NAMALWA (cell line): ENCODE measurements at places on chromosomes 4 and X.

DNA sequence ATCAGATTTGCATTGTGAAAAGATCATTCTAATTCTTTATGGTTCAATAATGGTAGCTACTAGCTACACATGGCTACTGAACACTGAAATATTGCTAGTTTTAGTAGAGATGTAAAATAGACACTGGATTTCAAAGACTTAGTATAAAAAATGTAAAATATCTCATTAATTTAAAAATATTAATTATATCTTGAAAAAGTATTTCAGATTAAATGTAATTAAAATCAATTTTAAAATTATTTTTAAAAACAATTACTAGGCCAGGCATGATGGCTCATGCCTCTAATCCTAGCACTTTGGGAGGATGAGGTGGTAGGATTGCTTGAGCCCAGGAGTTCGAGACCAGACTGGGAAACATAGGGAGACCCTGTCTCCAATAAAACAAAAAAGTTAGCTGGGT is 20.4 kb upstream of the TLR2 start:
- DNase-seq, result no peak

DNA sequence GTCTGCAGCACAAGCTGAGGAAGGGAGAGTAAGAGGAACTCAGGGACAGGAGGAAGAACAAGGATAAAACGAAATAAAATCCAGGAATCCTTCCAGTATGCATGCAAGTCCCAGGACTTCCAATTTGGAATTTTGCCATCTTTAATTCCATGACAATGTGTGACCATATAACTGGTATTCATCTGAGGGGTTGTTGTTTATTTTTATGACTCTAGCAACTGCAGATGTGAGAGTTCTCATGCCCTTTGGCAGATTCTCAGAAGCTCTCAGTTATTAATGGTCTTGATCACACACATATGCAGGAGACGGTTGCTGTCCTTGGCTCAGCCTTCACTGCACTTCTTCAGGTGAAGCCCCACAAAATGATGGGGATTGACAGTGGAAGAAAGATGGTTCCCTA is 148.2 kb downstream of the SMIM20 start:
- DNase-seq, result no peak

GRCh38 chrX:39574178-39574577 is 523.6 kb downstream of the BCOR start:
- peak; percentile 10 for DNase-seq

DNA sequence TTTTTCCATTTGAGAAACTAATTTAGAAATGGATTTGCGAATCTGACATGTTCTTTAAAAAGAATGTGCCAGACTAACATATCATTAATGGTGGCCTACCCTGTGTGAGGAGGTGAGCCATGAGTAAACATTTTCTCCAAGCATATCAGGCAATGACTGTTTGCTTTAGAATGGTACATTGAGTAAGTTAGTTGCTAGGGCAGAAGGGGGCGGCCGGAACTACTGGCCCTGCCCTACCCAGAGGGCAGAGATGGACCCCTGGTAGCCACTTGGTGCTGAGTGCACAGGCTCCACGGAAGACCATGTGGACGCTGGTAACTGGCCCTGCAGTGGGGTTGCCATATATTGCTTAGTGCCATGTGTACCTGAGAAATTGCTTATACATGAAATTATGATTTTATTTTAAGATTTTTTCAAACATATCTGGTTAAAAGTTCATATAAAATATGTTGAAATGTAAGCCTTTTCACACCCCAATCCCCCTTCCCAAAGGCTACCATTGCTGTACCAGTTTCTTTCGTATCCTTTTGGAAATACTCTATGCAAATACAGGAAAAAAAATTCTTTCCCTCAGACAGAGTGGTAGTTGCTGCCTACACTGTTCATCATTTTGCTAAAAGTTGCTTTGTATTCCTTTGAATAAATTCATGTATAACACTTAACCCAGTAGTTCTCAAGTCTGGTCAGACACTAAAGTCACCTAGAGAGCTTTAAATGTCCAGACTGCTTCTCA is 8.8 kb downstream of the FNIP2 start:
- DNase-seq, result no peak

DNA sequence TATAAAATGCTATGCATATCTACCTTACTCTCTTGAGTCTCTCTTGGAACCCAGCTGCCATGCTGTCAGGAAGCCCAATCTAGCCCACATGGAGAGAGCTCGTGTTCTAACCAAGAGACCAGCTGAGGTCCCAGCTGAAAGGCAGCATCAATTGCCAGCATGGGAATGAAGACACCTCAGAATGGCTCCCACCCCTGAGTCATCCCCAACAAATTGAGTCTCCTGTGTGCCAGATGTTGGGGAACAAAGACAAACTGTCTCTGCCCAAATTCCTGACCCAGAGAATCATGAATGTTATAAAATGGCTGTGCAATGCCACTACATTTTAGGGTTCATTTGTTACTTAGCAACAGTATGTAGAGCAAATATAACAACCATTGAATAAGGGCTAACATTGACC is 105.2 kb upstream of the STX18 start:
- DNase-seq, result no peak

GRCh38 chr4:131441004-131441688 is 1707.9 kb upstream of the PCDH10 start:
- DNase-seq, result no peak

GRCh38 chr4:84937381-84937977 is 29.0 kb downstream of the WDFY3 start:
- no peak for DNase-seq

GRCh38 chr4:55927803-55928437 is 20.8 kb upstream of the CEP135 start:
- DNase-seq, result no peak

DNA sequence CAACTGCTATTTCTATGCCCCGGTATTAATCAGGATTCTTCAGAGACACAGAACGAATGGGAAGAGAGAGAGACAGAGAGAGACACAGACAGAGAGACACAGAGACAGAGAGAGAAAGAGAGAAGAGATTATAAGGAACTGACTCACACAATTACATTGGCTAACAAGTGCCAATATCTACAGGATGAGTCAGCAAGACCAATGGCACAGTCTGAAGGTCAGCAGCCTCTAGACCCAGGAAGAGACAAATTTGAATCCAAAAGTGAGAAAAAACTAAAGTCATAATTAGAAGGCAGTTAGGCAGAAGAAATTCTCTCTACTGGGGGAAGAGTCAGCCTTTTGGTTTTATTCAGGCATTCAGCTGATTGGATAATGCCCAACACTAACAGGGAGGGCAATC is 187.3 kb downstream of the MAB21L2 start:
- no peak for DNase-seq

DNA sequence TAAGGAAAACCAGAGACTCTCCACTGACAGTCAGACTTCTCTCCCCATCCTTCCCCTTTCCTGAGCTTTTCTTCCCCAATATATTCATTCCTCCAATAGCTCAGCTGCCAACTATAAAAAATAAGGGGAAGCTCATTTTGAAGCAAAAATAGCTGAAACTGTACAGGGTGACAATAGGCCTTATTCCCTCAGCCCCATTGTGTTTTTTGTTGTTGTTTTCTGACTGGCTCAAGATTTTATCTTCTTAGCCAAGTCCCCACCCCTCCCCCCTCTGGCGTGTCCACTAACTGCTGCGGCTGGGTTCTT is 26.2 kb downstream of the PRPS1 start:
- no peak for DNase-seq

DNA sequence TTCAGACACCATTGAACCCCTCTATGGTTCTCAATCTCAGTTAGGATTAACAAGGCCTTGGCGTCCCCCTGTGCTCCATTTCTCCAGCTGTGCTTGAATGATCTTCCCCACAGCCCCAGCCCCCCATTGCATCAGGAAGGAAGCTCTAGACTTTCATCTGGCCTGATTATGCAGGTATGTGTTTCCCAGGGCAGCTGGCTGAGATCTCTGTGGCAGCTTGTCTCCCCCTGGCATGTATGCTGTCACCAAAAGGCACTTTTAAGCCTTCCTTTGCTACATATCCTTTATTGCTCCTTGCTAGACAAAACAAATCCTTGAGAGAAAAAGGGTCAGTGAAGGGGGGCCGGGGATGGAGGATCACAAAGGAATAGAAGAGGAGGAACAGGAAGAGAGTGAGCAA is 1056.0 kb upstream of the SLIT2 start:
- DNase-seq, result no peak

- no peak for DNase-seq
These were observed 4.8 kb downstream of the SH3BP2 start for GRCh38 chr4:2797545-2798305.

GRCh38 chr4:140298001-140298400 is 75.4 kb upstream of the SCOC start:
- no peak for DNase-seq

DNA sequence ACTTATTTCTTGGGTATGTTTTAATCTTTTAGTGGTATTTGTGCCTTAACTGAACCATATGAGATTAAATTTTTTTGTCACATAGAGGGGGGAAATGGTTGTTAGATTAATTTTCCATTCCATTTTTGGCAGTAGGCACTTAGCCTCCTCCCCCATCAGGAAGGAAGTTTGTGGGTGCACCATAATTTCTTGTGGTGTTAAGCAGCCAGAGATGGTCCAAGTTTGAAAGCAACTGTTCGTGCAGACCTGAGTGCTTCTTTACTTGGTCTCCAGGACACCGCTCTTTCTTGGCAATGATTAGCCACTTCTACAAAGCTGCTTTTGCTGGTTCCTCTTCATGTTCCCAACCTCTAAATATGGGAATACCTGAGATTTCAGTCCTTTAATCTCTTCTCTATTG is 92.7 kb upstream of the RPL34 start:
- no peak for DNase-seq

GRCh38 chr4:87019898-87020297 is 85.1 kb downstream of the AFF1 start:
- peak; percentile 41 for DNase-seq

- peak; percentile 91 for DNase-seq
These were observed at the start of gene TMEM192 for GRCh38 chr4:165112368-165113121. Gene TMEM192, minus strand, starts transcription at chr4:165112860. Its CDS starts 87 bp downstream, at chr4:165112773.

- no peak for DNase-seq
These were observed 119.6 kb downstream of the CBLL2 start for GRCh38 chrX:22392133-22392948.

GRCh38 chrX:11185861-11186260 is 74.7 kb downstream of the HCCS start:
- no peak for DNase-seq

DNA sequence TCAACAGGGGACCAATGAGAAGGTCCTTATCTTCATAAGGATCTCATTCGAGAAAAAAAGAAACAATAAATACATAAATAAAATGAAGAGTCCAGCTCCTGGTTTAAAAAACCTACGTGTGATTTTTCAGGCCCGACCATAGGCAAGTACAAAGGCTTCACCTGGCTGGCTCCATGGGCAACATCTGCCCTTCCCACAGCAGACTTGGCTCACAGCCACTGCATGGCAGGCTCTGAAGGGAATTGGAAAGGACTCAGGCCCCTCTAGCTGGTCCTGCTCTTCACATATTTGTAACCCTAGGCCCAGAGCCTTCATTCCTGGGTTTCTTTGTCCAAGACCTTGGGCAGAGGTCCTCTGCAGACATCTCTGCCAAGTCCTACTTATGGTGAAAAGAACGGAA is 228.1 kb downstream of the QDPR start:
- no peak for DNase-seq

- DNase-seq, result no peak
These were observed 220.1 kb upstream of the RPL34 start for GRCh38 chr4:108400309-108400708.

DNA sequence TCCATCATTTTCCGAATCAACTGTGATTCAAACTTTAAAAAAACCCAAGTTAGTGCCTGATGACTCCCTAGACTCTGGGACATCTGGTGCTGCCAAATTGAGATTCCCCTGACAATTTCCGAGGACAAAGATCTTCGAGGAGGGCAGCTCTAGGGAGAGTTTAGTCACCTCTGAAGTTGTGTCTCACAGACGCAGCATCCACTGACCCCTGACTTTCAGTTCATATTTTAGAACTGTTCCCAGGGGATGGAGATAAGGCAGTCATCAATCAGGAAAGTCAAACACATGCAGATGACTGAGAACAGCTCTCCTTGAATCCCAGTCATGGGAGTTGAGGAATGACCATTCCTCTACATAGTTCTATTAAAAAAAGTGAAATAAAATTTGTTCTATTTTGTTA is 643.9 kb downstream of the TRIML1 start:
- no peak for DNase-seq

GRCh38 chr4:77761595-77761994 is 57.6 kb downstream of the CNOT6L start:
- no peak for DNase-seq

- no peak for DNase-seq
These were observed 9.9 kb upstream of the SLC25A6 start for GRCh38 chrX:1401611-1402430.

GRCh38 chr4:1274871-1275270 is 14.8 kb upstream of the MAEA start:
- DNase-seq, result no peak

GRCh38 chrX:119187298-119187697 is 48.8 kb upstream of the PGRMC1 start:
- peak; percentile 1 for DNase-seq

DNA sequence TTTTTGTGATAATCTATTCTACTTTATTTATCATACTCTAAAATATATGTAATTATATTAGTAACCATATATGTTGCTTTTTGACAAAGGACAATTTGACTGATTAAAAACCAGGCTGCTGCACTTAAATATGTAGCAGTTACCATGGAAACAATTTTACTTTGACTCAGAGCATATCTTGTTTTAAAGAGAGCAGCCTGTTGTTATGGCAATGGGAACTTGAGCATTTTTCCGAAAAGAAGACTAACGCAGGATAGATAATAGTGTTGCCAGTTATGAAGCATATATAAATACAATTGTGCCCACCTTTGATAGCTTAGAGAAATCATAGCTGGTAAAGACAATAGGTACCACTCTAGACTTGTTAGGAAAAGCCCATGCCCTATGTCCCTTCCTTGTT is 283.0 kb downstream of the GASK1B start:
- DNase-seq, result no peak

DNA sequence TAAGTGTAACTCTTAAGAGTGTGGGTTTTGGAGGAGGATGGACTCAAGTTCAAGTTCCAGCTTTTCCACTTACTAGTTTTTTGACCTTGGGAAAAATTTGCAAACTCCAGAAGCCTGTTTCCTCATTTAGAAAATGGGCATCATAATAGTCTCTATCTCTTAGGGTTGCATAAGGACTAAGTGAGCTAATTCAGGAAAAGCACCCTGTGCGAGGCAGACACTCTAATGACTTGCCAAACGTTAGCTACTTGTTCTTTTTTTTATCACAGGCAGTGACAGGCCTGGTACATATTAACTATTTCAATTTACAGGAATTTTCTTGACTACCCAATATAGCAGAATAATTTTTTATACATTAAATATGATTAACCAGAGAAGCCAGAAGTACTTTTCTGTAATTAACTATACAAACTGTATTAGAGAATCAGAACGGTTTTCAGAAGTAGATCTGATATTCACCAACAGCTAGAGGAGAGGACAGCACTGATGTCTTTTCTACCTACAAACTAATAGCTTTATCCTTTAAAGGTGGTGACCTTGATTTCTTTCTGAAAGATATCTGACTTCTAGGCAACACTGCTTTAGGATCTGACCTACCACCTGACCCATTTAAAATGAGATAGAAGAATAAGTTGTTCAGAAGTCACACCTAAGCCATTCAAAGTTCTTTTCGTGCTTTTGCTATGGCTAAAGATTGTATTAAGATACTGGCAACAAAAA is 139.6 kb upstream of the HAND2 start:
- no peak for DNase-seq

- peak; percentile 39 for DNase-seq
These were observed 29.0 kb downstream of the REELD1 start for GRCh38 chr4:146243141-146243882.
